Stimulated activated CD4-positive, alpha-beta T cell treated with anti-CD3 and anti-CD28 coated beads, Interleukin-12 subunit alpha, Interleukin-12 subunit beta, amount 100 ng/mL, for 4 hours (primary cell): ENCODE measurements at places on chromosomes 6 and 20.

GRCh38 chr6:136647363-136647852, 97.2 kb upstream of the MAP7 start:
- DNase-seq, result peak; percentile 25

GRCh38 chr20:17943343-17943742, 25.3 kb downstream of the SNX5 start:
- DNase-seq, result no peak

DNA sequence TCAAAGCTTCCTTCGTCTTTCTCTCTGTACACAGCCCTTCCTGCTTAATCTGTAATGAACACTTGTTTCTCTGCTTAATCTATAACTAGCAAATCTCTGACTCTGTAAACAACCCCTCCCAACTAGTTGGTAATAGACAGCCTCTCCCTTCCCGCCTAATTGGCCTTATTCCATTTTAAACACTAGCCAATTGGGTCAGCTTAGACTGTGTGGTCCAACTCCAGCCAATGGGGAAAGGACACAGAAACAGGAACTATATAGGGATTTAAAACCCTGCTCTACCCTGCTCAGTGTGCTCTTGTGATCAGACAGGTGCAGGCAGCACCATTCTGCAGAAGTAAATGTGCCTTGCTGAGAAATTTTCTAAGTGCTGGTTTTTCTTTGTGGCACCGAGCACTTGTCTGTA, 18.5 kb downstream of the CHD6 start:
- DNase-seq, result no peak

- no peak for DNase-seq
These were observed 36.6 kb upstream of the BTN3A2 start for GRCh38 chr6:26328265-26328844.

DNA sequence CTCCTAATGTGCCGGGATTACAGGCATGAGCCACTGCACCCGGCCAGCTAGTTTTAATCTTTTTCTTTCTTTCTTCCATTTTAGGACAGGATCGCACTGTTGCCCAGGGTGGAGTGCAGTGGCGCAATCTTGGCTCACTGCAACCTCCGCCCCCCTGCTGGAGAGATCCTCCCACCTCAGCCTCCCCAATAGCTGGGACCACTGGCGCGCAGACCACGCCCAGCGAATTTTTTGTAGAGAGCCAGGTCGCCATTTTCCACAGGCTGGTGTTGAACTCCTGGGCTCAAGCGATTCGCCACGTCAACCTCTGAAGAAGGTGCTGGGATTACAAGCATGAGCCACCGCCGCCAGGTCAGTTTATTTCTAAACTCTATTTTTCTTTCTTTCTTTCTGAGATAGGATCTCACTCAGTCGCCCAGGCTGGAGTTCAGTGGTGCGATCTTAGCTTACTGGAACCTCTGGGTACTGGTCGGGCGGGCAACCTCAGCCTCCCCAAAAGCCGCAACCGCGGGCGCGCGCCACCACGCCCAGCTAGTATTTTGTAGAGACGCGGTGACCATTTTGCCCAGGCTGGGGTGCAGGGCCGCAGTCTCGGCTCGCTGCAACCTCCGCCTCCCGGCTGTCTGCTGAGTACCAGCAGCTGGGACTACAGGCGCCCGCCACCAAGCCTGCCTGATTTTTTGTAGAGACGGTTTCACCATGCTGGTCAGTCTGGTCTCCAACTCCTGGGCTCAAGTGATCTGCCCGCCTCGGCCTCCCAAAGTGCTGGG, 20.0 kb upstream of the LIN28B start:
- no peak for DNase-seq

GRCh38 chr6:167293590-167294091, 2.5 kb downstream of the UNC93A start:
- DNase-seq, result no peak

DNA sequence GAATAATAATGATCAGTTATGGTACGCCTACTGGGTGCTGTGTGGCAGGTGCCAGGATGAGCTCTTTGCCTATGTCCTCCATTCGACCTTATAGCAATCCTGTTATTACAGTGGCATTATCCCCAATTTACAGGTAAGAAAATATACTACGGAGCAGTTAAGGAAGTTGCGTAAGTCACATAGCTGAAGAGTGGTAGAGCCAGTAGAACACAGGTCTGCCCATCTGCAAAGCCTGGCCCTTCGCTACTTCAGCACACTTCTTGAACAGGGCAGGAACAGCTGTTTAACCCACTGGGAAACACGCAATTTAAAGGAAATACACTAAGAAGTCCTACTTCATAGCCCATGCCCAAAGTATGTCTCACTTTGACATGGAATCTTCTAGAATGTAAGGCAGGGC, 91.8 kb downstream of the PXDC1 start:
- no peak for DNase-seq

DNA sequence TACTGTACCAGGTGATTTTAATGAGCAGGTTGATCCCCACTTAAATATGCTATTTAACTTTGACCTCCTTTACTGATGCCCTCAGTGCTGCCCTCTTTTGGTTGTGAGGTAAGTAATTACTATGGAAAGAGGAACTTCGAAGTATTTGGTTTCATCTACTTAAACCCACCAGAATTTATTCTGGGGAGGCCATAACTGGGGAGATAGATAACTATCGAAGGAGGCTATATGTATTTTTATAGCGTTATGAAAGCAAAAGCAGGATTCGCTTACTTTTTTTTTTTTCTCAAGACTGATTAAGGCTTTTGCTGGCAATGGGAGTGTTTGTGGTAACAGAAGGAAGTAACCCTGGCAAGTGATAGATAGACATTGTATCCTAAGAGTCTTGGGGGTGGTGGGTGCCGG, 168.9 kb upstream of the CENPW start:
- DNase-seq, result no peak

- no peak for DNase-seq
These were observed 1.7 kb upstream of the ULBP2 start for GRCh38 chr6:149939909-149940671.

GRCh38 chr6:157670466-157671186, 152.4 kb upstream of the SNX9 start:
- DNase-seq, result no peak

GRCh38 chr6:167927246-167927645, 70.2 kb upstream of the KIF25 start:
- DNase-seq, result no peak

- DNase-seq, result no peak
These were observed 3.8 kb downstream of the SLC44A4 start for GRCh38 chr6:31874836-31875572.

DNA sequence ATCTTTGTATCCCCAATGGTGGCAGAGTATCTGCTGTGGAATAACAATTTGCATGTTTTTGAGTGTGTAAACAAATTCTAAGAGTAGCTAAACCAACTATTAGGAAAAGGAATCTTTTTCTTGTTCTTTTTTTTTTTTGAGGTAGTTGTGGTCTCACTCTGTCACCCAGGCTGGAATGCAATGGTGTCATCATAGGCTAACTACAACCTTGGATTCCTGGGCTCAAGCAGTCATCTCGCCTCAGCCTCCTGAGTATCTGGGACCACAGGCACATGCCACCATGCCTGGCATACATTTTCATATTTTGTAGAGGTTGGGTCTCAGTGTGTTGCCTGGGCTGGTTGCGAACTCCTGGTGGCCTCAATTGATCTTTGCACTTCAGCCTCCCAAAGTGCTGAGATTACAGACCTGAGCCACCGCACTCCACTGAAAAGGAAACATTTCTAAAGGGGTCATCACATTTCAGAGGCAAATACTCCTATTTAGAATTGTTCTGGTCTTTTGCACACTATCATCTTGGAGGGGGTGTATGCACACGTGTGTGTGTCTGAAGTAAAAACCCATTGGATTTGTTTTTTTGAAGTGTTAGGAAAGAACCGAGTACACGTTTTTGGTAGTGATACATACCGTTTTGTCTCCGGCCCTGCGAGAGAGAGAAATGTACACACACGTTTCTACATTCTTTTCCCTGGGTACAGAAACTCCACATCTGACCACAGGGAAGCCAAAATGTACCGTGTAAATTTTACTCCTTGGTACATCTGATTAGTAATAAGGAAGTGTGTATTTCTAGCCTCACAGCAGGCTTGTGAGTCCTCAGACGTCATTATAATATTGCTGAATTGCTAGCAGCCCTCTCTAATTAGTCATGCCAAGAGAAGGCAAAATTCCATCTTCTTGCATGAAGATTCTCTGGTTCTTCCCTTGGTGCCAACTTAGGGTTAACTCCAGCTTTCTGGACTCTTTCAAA, 183.6 kb downstream of the JARID2 start:
- no peak for DNase-seq

- DNase-seq, result no peak
These were observed 75.2 kb upstream of the ARHGAP18 start for GRCh38 chr6:129785047-129785755.

GRCh38 chr20:24638591-24639548, 169.4 kb downstream of the SYNDIG1 start:
- no peak for DNase-seq

DNA sequence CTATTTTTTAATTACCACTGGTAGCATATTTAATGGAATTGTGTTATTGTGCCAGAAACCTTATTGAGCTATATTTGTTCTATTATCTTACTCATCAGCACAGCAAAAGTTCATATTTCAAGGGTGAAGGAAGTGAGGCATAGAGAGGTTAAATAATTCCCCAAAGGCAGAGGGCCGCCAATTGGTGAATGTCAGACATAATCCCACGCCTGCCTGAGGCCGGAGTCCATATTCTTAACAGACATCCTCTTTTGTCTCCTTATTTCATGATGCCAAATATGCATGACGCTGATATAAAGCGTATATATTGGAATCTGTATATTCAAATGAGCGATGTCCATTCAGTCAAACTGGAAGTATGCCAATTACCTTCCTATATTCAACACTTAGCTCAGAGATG, 505.0 kb upstream of the SLC35B3 start:
- DNase-seq, result no peak

DNA sequence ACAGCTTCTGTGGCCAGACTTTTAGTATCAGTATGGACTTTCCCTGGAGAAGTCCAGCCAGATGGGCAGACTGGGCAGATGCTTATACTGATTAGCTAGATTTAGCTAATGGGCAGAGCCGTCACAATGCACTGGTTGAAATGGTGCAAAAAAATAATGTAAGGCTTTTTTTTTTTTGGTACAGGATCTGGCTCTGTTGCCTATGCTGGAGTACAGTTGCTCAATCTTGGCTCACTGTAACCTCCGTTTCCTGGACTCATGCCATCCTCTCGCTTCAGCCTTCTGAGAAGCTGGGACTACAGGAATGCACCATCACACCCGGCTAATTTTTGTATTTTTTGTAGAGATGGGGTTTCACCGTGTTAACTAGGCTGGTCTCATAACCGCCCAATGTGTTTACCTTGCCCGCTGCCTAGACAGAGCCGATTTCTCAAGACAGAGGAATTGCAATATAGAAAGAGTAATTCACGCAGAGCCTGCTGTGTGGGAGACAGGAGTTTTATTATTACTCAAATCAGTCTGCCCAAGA, 16.4 kb upstream of the KIFC1 start:
- DNase-seq, result no peak

- DNase-seq, result no peak
These were observed 147.2 kb upstream of the GGTLC1 start for GRCh38 chr20:24135781-24136180.
